ENCODE measurements at places on chromosomes 12 and 14.

DNA sequence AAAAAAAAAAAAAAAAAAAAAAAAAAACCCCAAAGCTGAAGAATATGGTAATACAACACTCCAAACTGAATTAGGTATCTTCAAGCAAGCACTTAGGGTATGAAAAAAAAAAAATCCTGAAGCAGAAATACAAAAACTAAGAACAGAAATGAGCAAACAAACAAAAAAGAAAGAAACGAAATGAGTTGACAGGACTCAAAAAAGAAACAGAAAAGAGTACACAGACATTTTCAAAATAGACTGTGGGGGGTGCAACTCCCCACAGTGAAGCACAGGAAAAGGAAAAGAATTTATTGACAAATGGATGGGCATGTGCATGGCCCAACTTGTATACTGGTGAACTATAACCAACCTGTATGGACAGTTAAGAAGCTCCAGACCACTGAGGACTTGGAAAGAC, 24.6 kb downstream of the RPS6KA5 start:
- DNase-seq: no peak

DNA sequence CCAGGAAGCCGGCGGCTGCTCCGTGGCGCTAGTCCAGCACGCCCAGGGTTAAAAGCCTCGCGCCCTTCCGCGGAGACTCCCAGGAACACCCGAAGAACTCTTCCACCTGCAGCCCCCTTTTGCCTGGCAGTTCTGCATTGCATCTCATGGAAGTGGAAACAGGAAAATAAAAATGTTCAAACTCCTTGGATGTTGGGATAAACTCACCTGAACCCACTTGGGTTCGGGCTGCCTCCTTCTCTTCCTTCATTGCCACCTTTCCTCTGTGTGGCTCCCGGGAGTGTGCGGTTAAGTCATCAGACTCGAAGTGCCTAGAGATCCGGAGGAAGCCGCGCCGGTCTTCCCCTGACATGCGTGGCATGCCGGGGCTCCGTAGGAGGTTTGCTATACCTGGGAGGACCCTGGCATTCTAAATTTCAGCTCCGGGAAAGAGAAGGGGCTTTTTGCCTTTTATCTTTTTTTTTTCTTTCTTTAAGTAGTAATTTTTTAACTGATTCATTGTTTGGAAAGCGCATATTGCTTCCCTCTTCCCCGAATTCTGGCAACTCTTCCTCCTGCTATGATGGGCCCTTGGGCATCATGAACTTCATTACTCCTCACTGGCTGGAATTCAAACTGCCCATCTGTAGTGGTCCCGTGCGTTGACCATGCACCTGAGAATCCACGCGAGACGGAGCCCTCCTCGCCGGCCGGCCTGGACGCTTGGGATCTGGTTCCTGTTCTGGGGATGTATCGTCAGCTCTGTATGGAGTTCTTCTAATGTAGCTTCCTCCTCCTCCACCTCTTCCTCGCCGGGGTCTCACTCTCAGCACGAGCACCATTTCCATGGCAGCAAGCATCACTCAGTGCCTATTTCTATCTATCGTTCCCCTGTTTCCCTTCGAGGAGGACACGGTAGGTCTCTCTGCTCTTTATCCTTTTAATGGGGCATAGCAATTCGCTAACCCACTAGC, 931.4 kb downstream of the DIO2 start:
- DNase-seq: no peak

DNA sequence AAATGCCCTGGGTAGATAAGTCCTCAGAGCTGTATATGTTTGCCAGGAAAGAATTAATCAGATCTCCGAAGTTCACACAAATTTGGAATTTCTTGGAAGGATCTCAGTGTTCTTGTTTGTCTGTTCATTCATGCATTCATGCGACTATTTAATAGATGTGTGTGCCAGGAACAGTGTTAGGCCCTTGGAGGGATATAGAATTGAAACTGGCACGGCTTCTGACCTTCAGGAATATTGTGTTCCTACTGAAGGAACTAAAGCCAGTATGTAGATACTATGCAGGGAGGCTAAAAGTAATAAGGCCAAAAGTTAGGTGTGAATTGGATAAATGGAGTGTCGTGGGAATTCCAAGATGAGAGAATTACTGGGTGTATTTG, 166.0 kb upstream of the NOS1 start:
- no peak for DNase-seq

GRCh38 chr12:41629611-41630010, 441.5 kb downstream of the PDZRN4 start:
- DNase-seq: no peak

DNA sequence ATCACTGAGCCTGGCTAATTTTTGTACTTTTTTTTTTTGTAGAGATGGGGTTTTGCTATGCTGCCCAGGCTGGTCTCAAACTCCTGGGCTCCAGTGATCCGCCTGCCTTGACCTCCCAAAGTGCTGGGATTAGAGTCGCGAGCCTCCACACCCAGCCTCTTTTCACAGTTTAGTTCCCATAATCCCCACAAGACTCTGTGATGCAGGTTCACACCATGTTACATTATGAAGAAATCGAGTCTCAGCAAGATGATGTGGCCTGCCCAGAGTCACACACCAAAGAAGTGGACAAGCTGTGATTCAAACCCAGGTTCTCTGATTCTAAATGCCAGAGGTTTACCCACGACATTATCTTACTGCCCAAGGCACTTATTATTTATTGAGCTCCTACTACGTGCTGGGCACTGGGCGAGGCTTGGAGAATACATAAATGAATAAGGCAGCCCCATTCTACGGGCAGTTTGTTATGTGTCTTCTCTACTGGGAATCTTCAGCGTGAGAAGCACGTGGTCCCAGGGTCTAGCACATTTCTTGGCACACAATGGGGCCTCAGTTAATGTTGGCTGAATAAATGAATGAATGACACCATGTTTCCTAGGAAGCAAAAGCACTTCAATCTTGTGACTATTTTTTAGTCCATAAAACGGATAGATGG, 23.5 kb upstream of the OASL start:
- no peak for DNase-seq

Measured in activated CD4-positive, alpha-beta T cell treated with anti-CD3 and anti-CD28 coated beads, Interleukin-2, amount 10 ng/mL, durations not matched to agents 7 days and 5 days (primary cell).